ENCODE measurements at places on chromosomes 16 and 17.

GRCh38 chr17:34851961-34852540 is 109.2 kb downstream of the CCT6B start:
- DNase-seq: no peak

GRCh38 chr17:60392845-60393702 is 1.1 kb upstream of the USP32 start:
- DNase-seq: peak; percentile 74

GRCh38 chr17:57861000-57861789 is 11.4 kb upstream of the MRPS23 start:
- peak; percentile 75 for DNase-seq

DNA sequence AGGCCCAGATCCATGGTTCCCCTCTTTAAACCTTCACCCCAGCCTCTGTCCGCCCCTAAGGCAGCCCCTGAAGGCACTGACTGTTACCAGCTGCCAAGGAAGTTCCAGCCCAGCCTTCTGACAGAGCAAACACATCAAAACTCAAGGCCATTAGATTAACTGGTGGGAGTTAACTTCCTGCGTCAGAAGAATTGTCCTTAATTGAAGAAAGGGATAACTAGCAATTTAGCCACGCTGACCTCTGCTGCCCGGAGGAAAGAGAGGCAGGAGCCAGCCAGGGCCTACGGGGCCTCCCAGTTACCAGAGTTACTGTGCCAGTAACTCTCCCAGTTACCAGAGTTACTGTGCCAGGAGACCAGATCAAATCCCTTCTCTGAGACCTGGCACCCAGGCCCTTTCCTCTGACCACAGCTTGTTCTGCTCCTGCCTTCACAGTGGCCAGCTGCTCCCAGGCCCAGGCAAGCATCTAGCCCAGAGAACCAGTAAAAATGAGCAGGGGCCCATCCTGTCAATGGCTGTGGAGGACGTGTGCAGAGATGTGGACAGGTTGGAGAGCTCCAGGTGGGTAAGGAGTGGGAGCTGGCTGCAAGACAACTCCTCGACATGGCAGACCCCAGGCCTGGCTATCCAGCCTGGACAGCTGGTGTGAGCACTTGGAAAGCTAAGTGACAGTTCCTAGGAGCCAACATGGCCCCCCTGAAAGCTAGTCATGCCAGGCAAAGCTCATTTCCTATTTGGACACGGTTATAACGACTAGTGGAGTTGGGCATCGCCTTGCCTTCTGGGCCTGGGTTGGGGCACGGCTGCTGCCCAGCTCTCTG is 2.8 kb upstream of the PITPNM3 start:
- DNase-seq: no peak

DNA sequence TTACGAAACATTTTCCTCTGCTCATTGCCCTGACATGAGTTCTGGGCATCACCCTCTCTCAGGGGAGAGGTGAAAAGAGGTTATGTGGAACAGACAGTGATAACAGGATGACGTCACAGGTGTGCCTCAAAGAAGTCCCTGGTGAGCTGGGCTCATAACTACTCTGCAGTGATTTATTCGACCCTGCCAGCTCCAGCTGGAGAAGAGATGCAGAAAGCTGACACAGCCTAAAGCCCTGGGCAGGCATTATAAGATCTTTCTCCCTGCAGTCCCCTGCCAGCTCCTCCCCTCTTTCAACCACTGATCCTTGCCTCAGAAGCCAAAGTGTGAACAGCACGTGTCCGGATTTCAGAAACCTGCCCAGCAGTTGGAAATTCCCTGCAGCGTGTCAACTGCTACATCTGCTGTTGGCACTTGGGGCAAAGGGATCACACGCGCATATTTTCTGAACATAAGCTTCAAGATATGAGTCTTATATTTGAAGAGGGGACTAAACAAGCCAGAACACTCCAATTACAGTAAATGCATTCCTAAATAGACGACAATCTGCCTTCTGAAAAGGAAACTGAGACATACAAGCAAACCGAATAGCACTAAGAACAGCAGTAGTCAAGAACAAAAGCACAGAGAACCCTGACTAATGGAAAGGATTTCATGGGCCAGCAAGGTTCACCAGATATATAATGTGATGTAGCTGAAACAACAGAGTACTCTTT is 80.5 kb downstream of the SMG6 start:
- DNase-seq: peak; percentile 90

GRCh38 chr16:14501331-14502255 is 128.5 kb downstream of the PARN start:
- peak; percentile 92 for DNase-seq

DNA sequence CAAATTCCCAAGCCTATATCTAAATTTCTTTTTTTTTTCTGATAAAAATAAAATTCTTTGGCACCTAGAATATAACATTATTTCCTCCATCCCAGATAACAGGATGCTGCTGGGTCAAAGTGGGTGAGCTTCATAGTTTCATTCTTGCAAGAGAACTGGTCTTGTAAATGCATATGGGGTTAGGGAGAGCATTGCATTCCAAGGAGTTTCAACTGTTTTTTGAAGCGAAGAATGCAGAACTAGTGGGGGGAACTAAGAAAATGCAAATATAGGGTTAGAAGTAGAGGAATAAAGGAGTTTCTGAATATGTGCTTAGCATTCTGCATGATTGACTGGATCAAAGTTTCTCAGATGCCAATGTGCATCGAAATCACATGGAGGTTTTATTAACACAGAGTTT is 347.2 kb upstream of the XYLT1 start:
- no peak for DNase-seq

DNA sequence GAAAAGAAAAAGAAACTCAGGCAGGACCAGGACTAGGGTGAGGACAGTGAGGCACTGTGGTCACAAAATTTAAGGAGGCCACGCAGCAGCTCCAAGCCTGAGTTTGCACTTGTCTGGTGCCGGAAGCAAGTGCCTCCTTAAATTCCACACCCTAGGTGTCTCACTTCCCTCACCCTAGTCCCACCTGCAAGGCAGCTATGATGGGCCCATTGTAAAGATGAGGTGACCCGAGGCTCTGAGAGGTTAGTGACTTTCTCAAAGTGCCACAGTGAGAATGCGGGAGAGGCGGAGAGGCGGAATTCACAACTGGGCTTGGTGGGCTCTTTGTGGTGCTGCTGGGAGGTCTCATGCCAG is 21.5 kb upstream of the EEF2K start:
- DNase-seq: no peak

GRCh38 chr16:89442990-89443726 is 47.2 kb downstream of the ANKRD11 start:
- DNase-seq: no peak

- peak; percentile 94 for DNase-seq
Observed at GRCh38 chr16:17511340-17511739, 40.6 kb upstream of the XYLT1 start.

- DNase-seq: no peak
Observed at GRCh38 chr16:83686726-83687125, 121.1 kb upstream of the HSBP1 start.

GRCh38 chr16:85448557-85449190 is 164.4 kb upstream of the GSE1 start:
- DNase-seq: peak; percentile 83

DNA sequence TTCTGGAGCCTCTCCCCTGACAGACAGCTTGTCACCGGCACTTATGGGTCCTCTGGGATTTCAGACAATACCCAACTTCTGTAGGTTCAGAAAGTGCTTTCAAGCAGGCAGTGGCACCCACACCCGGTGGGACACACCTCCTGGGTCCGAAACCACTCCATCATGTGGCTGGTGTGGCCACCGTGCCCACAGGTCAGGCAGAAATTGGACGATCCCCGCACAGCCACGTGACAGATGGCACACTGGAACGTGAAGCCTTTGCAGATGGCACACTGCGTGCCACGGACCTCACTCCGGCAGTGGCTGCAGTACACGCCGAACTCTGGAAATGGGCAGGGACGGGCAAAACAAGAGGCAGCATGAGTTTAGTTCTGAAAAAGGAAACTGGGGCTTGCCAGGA is 99.5 kb upstream of the FA2H start:
- no peak for DNase-seq

- no peak for DNase-seq
Observed at GRCh38 chr17:51640108-51640622, 379.8 kb downstream of the UTP18 start.

- DNase-seq: peak; percentile 94
Observed at GRCh38 chr17:42659079-42659931, at the start of gene TUBG2. Gene TUBG2 (plus strand): TSS chr17:42659284. CDS start chr17:42659504, 220 bp downstream.

DNA sequence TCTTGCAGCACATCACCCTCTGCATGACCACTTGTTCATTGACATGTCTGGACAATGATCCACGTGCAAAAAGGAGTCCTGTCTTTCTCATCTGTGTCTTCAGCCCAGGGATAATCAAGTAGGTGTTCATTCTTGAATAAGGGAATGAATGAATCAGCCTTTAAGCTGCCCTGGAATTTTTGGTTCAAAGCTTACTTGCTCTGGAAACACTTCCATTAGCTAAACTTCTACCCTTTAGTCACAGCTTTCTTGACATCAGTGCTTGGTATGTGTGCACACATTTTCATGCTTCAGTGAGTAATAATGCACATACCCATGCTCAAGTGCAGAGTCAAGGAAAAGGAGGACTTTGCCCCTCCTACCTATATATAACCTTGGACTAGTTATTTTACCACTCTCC is 103.0 kb upstream of the CDH13 start:
- DNase-seq: no peak

DNA sequence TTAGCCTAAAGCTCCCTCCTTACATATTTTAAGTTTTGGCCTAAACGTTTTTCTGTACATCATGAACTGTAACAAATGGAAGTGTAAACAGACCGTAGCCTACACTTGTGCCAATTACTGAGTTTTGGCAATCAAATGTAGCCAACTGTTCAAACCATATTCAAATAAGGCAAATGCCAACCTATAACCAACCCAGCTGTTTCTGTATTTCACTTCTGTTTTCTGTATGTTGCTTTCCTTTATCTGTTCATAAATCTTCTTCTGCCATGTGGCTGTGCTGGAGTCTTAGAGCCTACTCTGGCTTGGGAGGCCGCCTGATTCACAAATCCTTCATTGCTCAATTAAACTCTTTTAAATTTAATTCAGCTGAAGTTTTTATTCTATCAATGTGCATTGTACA is 6.9 kb upstream of the C16orf78 start:
- peak; percentile 65 for DNase-seq

GRCh38 chr17:50428831-50429424 is 2.9 kb downstream of the ACSF2 start:
- no peak for DNase-seq

DNA sequence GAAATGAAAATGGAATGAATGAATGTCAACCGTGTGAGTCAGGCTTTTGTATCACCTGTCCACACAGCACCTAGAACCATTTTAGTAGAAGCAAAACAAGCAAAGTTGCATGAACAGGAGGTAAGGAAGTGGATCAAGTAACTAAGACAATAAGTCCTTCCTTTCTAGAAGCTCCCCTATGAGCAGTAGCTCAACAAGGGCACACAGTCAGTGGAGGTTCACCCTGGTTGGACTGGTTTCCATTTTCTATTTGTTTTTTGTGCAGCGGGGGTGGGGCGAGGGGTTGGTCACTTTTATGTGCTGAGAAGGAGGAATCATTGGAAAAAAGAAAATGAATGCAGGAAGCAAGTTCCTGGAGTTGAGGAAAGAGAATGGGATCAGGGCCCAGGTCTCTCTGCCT is 4.0 kb upstream of the HSBP1 start:
- DNase-seq: no peak

GRCh38 chr17:77790143-77790829 is 168.2 kb upstream of the TNRC6C start:
- no peak for DNase-seq

GRCh38 chr17:50426472-50426782 is 409 bp downstream of the ACSF2 start:
- no peak for DNase-seq

- peak; percentile 16 for DNase-seq
Observed at GRCh38 chr17:79183293-79184158, 108.9 kb downstream of the ENGASE start.

- no peak for DNase-seq
Observed at GRCh38 chr17:81379523-81379942, 15.7 kb upstream of the BAHCC1 start.

GRCh38 chr17:28247671-28248555 is 71.1 kb upstream of the TMEM97 start:
- DNase-seq: no peak

GRCh38 chr16:87414251-87414680 is 22.1 kb downstream of the MAP1LC3B start:
- DNase-seq: no peak

DNA sequence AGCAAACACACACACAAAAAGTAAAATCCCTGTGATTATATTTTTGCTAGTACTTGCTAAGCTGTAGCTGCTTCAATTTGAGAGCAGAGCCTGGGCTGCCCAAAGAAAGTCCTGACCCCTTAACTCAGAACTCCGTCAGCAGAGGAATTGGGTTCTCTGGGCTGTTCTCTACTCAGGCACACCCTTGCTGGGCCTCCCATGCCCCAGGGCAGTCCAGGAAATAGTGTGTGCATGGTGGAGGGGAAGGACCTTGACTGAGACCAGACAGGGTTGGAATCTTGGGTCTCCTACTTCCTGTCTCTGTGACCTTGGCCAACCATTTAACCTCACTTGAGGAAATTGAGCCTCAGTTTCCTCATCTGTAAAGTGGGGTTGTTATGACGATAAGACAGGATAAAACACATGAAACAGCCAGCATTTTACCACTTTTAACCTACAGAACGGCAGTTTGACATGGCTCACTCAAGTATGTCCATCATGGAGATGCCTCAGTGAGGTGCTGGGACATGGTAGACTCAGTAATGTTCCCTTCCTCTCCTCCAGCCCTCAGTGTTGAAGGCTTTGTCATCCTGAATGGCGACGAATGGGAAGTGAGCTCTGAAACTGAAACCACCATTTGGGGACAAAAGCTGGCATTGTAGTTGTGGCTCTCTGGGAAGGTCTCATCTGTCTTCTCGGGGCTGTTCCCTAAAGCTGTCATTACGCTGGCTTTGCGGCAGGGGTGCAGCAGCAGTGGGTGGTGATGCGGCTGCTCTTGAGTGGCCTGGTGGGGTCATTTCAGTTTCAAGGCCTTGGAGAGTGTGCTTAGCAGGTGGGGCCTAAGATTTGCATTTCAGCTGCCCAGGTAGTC is 74.9 kb downstream of the CMIP start:
- no peak for DNase-seq

- DNase-seq: no peak
Observed at GRCh38 chr17:54455251-54455868, 445.3 kb upstream of the TOM1L1 start.

DNA sequence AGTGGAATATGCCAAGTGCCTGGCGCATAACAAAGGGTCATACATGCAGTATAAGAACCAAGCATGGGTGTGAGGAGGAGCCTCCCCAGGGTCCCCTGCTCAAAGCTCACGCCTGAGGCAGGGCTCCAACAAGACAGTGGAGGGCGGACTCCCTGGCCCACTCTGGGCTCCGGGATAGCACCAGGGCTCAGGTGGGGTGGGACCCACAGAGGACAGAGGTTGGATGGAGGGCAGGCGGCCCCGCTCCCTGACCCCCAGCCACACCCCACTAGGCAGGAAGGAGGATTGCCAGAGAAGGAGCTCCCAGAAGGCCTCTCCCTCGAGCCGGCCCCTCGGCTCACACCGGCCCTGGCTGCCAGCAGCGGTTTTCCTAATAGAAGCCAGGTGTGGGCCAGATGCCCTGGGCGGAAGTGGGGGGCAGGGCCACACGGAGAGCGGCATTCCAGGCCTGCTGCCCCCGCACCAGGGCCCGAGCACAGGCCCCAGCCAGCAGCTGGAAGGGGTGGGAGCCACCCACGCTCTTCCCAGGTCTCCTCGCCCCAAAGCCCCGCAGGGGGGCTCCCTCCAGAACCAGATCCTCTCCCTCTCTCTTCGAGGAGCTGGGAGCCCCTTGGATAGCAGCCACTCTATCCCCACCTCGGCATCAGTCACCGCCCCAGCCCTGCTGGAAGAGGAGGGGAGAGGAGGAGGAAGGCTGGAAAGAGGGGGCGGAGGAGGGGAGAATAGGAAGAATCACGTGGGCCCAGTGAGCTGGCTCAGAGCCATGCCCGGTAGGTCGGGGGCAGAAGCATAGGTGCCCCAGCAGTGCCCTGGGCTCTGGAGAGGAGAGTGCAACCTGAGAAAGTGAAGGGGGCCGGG is 21.0 kb downstream of the VASN start:
- peak; percentile 80 for DNase-seq

Measured in muscle of leg (tissue), 16 donors.